ENCODE measurements at places on chromosomes 12 and 14.

DNA sequence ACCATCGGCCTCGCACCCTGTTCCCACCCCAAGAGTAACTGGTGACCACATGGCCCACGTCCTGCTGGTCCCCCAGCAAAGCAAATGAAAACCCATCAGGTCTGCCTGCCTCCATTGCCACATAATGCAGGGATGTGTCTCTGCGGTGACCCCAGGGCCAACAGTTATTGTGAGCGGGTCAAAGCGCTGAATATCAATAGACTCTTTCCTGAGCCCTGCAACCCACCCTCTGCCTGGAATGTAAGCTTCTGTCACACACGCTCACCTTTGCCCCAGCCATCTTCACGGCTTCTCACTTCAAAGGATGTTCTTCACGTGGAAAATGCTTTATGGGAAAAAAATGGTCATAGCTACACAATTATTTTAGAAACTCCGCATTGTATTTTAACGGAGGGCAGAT is 63.9 kb downstream of the FZD10 start:
- no peak for DNase-seq

DNA sequence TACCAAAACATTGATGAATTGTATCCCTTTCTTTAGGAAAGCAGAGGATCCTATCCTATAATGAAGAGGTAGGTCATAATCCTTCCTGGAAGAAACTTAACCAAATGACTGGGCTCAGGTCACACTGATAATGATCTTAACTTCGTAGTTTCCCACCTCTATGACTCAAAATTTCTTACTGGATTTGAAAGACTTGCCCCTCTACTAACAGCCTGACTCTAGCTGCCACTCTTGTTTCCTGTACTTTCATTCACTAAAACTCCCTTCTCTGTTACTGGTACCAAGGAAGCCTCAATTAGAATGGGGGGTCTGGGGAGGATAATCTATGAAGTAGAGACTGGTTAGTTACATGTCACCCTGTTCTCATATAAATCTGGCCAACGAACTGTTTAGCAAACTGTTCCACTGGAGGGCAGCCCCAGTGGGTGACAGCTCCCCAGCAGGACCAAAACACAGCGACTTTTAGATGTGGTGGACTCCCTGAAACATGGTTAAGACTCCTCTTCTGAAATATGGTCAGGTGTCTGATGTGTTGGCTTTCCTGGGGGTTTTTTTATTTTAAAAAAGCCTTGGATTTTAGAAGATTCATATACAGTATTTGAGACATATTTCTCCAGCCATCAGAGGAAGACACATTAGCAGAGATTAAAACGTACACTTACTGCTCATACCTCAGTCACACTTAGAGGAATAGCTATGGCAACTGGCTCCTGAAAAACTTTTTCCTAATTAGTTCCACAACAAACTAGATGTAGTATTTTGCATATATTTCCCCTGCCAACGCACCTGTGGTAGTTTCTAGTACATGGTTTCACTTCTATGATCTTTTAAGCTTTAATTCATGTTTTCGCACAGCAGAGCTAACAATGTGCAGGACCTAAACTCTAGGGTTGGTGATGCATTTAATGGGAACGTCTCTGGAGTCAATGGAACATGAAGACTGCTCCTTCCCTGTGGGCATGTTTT is 72.3 kb downstream of the ACADS start:
- DNase-seq, result no peak

DNA sequence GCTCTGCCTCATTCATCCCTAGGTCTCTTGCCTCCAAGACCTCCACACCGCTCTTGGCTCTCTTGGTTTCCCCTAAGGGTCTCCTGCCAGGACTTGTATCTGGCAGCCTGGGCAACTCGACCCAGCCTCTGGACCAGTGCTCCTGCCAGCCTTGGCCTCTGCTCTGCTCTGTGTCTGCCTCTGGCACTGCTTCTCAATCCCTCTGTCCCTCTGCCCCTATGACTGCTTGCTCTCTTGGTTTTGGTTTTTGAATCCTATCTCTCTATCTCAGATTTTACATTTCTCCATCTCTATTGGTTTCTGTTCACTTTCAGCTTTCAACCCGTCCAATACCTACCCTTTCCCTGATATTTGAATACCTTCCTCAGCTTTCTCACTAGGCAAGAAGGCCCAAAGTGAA is 6.3 kb downstream of the ITGA5 start:
- no peak for DNase-seq

GRCh38 chr12:72740064-72740463 is 467.9 kb downstream of the TRHDE start:
- DNase-seq, result no peak

DNA sequence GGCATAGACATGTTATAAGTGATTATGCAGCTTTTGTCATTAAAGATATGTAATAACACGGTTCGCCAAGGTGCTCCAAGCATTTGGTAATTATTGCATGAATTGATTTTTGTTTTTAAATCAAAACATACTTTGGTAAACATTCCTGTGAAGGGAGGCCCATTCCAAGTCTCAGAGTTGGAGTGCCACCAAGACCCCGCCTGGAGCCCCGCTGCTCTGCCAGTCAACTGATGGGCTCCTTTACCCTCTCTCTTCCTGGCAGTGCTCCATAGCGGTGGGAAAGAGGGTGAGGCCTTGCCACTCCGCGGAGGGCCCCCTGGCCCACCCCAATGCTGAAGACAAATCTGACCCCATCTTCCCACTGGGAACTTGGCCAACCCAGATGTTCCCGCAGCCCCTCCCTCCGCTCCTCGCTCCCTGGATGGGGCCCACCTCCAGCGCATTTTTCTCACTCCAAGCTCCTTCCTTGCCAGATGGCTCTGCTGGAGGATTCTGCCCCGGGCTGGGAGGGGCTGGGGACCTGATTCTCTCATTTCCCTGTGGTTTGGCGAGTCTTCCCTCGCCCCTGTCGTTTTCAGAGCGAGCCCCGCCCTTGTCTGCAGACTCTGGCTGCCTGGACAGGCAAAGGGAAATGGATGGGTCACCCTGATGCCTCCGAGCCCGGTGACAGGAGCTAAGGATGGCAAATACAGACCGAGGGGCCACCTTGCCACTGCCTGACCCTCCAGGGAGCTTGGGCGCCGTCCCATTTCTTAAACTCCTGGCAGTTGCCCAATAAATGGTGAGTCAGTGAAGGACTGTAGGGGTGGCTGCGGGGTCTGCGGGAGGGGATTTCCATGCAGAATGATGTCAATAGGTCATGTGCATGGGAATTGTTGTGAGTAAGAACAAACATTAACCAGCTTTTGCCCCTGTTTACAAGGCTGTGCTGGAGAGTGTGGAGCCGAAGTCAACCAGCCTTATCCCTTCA is 9.2 kb upstream of the PAPLN start:
- no peak for DNase-seq

GRCh38 chr12:81400024-81400423 is 322.1 kb downstream of the ACSS3 start:
- no peak for DNase-seq

All from caudate nucleus (tissue), 63 donors.